ENCODE measurements at places on chromosomes 4 and X.

GRCh38 chr4:70372760-70373159 lies 10.2 kb upstream of the SMR3B start:
- no peak for DNase-seq

GRCh38 chr4:153276971-153277370 lies 67.5 kb upstream of the MND1 start:
- no peak for DNase-seq

GRCh38 chr4:5960252-5960880 lies 57.9 kb downstream of the C4orf50 start:
- no peak for DNase-seq

DNA sequence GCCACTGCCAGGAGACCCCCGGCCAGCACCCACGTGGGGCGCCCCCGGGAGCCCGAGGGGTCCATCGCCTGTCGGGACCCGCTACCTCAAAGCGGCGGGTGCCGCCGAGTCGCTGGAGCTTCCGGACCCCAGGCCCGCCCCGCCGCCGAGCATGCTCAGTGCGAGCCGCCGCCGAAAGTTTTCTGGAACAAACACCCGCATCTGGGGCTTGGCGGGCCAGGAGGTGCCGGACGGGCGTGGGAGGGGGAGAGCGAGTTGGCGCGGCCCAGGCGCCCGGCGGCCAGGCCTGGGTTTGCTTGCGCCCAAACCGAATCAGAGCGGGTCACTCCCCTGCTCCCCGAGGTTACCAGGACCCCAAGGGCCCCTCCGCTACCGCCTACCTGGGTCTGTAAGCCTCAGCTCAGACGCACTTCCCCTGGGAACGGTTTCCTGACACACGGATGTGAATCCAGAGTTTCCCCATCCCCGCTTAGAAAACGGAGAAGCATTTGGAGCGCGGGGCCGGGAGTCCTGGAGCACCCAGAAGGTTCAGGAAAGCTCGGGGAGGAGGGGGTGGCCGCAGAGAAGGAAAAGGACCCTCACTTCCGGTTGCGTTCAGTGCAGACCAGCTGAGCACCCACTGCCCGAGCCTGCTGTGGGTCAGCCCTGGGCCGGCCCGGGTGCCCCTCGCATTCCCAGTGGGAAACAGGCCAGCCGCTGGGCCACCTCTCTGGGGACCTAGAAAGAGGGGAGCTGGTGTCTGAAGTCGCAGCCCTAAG lies at the start of gene EVC2:
Gene EVC2 (minus strand): TSS at position 111 of the 758 bp plus-strand sequence. CDS start 46 bp downstream, at position 65.
- DNase-seq: peak; percentile 46

DNA sequence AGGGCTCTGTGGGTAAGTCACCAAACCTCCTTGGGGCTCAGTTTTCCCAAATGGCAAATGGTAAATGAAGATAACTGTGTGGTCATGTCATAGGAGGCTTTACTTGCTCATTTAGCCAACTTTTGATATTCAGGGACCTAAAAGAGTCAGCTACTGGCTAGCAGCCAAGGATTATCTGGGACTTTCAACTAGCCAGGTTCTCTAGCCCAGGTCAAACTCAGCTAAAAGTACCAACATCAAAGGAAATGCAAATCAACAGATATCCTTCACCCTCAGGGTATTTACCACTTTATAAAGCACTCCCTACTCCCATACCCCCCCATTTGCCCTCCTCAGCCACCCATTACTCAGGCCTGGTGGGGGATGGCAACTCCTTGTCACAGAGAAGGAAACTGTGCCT lies 7.5 kb downstream of the AMER1 start:
- DNase-seq: no peak

GRCh38 chr4:185800266-185800945 lies 11.6 kb downstream of the SORBS2 start:
- no peak for DNase-seq

DNA sequence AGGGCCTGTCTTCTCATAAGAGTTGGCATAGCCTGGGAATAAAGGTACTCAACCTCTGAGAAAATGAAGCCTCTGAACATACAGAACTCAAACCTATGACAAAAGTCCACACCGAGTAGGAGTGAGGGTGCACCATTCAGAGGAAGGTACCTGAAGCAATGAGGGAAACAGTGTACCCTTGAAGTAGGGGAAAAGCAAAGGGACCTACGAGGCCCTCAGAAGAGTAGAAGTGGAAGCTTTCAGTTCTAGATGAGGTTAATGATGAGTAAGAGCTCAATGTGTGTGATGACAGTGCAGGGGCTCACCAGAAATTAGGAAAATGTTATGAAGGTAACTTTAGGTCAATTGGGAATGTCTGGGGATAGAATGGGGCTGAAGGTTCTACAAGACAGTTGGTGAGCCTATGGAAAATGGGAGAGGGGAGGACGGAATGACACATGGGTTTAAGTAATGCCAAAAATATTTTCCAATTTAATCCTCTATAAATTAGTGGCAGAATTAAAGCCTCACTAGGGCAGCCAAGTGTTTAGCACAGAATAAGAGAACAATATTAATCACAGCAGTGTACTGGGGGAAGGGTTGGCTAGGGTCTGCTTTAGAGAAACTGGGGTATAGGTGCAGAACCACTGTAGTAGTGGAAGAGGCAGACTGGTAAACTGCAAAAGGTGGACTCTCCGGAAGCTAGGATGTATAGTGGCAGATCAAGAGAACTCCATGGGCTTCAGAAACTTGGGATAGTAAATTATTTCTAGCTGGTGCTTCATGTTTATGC lies 39.8 kb downstream of the RAB33A start:
- DNase-seq: peak; percentile 25

All from activated CD4-positive, alpha-beta T cell treated with anti-CD3 and anti-CD28 coated beads, Interleukin-2, Interleukin-6, amounts not matched to agents 100 ng/mL and 50 ng/mL, durations not matched to agents 16 hours and 8 hours (primary cell).